ENCODE measurements at places on chromosomes 16 and 17.
A peak's percentile ranks its signal among the peaks of the same experiment; 100 is the strongest.

GRCh38 chr17:65290616-65291015 lies 153.4 kb downstream of the RGS9 start:
- DNase-seq, result no peak

- peak; percentile 86 for DNase-seq
Measured at GRCh38 chr16:81457326-81458133, 12.9 kb downstream of the CMIP start.

GRCh38 chr17:49993423-49994060 lies 1.5 kb downstream of the DLX3 start:
- DNase-seq, result no peak

DNA sequence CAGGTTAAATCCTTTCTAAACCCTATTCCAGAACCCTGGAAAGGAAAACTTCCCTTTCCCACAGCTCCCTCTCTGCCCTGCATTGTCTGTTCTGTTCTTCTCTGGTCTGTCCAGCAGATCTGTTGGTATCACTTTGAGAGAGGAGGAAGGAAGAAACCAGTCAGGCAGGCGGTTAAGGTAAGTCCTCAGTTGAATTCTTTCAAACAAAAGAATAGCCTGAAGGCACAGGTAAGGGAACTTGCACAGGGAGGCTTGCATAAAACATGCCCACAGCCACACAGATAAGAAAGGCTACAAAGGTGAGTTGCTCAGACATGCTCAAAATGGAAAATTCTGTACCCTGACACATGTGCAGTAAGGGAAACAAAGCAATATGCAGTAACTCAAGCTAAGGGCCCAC lies 595.7 kb upstream of the CDH5 start:
- DNase-seq, result no peak

- no peak for DNase-seq
Measured at GRCh38 chr17:72111336-72111923, 9.4 kb upstream of the SOX9 start.

GRCh38 chr17:15920758-15921239 lies 24.1 kb upstream of the ADORA2B start:
- DNase-seq, result peak; percentile 99
